Activated T-cell treated with anti-CD3 and anti-CD28 coated beads for 48 hours (primary cell): ENCODE measurements at places on chromosomes 11 and 22.

- no peak for DNase-seq
Measured at GRCh38 chr11:27196203-27196897, 155.7 kb downstream of the BBOX1 start.

- no peak for DNase-seq
Measured at GRCh38 chr22:19892925-19893324, 38.3 kb upstream of the GNB1L start.

GRCh38 chr11:107858217-107859070, at the start of gene SLC35F2:
Gene SLC35F2, minus strand, starts transcription at chr11:107858787. Its CDS starts 20 bp downstream, at chr11:107858767.
- DNase-seq: peak; percentile 74

DNA sequence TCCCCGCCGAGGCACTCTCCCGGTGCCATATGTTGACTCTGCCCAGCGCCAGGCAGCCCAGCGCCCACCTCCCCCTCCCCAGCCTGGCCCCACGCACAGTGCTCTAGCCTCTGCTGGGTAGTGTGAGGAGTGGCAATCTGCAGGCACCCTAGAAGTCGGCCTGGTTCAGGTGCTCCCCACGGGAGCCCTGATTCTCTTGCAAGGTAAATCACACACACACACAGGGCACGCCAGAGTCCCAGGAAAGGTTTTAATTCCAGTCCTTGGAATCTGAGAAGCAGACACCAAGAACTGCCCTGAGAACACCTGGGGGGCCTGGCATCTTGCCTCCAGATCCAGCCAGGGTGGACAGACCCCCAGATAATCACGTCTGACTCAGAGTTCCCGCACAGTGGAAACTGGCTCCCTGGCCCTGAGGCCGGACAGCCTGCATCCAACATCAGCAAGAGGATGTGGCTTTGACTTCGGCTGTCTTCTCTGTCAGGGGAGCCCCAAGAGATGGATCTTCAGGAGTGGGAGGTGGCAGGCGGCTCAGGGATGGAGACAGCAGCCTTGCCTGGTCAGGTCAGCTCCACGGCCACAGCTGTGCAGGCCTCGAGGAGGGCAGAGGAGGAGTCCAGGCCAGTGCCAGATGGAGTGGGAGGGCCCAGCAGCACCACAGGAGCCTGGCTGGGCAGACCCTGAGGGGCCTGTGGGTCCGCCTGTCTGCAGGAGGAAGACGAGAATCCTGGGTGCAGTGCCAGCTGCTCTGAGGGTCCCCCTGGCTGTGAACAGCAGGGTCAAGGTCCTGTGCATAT, 1.1 kb upstream of the RIN1 start:
- no peak for DNase-seq

GRCh38 chr22:33162196-33162595, 104.0 kb upstream of the SYN3 start:
- DNase-seq: no peak

- no peak for DNase-seq
Measured at GRCh38 chr22:42376711-42377554, 55.3 kb downstream of the NFAM1 start.

- no peak for DNase-seq
Measured at GRCh38 chr11:116232364-116232828, 540.4 kb downstream of the BUD13 start.

GRCh38 chr11:19573666-19574065, 139.0 kb upstream of the NAV2 start:
- DNase-seq: no peak

DNA sequence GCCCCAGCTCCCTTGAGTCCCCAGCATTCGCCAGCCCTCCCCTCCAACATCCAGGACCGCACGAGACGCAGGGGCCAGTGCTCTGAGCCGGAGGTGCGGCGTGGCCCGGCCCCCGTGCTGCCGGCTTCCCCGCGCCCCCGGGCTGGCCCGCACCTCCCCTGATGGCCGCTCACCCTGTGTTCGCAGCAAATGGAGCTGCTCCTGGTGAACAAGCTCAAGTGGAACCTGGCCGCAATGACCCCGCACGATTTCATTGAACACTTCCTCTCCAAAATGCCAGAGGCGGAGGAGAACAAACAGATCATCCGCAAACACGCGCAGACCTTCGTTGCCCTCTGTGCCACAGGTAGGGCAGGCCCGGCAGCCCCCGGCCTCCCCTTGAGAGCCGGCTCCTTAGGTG, 2.7 kb downstream of the CCND1 start:
- no peak for DNase-seq

- no peak for DNase-seq
Measured at GRCh38 chr11:87368858-87369480, 331.2 kb downstream of the TMEM135 start.

DNA sequence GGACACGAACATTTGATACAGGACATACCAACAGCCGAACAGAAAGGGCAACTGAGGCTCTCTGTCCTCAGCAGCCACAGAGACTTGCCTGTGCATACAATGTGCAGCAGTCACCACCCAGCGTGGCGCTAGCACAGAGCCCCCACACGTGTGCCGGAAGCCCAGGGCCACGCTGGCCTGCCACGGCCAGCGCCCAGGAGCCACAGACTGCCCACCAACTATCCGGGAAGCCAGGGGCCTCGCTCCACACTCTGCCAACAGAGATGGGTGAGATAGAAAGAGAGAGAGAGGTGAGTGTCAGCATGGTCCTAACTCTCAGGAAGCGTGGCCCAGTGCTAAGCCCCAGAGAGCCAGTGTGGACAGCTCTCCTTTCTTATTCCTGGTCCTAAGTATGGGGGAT, 11.7 kb downstream of the TMPRSS5 start:
- DNase-seq: no peak

DNA sequence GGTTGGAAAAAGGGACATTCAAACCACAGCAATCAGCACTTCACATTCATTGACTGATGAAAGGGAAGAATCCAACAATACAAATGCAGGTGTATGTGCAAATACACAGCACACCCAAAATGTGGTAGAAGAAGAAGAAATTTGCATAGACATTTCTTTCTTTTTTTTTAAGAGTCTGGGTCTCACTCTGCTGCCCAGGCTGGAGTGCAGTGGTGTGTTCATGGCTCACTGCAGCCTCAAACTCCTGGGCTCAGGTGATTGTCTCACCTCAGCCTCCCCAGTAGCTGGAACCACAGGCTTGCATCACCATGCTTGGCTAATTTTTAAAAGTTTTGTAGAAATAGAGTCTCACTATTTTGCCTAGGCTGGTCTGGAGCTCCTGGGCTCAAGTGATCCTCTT, 21.9 kb downstream of the CARS1 start:
- no peak for DNase-seq

DNA sequence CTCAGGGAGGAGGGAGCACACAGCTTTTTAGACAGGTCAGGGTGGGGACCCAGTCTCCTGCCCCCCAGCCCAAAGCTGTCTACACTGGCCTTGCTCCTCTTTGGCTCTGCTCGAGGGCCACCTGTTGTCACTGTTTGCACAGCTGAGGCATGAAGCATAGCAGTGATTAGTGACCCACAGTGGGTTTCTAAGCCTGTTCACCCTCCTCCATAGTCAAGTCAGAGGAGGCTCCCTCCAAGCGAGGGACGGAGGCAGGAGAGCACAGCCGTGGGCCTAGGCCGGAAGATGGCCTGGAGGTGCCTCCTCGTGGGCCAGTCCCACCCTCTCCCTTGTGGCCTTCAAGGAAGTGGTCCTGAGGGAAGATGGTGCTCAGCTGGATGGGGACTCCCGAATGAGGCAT, 241.1 kb downstream of the GRIK4 start:
- DNase-seq: no peak

- no peak for DNase-seq
Measured at GRCh38 chr22:39475902-39476301, 19.1 kb downstream of the MGAT3 start.

DNA sequence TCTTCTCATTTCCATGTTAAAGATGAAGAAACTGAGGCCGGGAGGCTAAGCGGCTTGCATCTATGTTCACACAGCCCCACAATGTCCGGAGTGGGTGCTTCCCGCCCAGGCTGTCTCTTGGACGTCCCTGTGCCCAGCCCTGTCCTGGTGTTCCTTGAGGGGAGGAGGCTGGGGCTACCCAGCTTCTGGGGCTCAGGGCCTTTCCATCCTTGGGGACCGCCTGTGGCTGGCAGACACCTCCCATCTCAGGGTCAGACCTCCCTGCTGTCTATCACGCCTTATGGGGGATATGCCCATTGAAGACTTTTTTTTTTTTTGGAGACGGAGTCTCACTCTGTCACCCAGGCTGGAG, 95.5 kb downstream of the WNT7B start:
- no peak for DNase-seq

GRCh38 chr22:46075764-46076531, 74.4 kb upstream of the PPARA start:
- no peak for DNase-seq

GRCh38 chr22:19058713-19059451, 63.3 kb downstream of the DGCR2 start:
- no peak for DNase-seq

- DNase-seq: no peak
Measured at GRCh38 chr11:103582351-103582909, 454.0 kb upstream of the DDI1 start.

GRCh38 chr22:26056455-26057200, 112.6 kb upstream of the SEZ6L start:
- no peak for DNase-seq

- no peak for DNase-seq
Measured at GRCh38 chr11:55607545-55607944, at the start of gene OR4C11. Gene OR4C11, minus strand, starts transcription at chr11:55607645. Its CDS starts 3,272 bp downstream, at chr11:55604373.

DNA sequence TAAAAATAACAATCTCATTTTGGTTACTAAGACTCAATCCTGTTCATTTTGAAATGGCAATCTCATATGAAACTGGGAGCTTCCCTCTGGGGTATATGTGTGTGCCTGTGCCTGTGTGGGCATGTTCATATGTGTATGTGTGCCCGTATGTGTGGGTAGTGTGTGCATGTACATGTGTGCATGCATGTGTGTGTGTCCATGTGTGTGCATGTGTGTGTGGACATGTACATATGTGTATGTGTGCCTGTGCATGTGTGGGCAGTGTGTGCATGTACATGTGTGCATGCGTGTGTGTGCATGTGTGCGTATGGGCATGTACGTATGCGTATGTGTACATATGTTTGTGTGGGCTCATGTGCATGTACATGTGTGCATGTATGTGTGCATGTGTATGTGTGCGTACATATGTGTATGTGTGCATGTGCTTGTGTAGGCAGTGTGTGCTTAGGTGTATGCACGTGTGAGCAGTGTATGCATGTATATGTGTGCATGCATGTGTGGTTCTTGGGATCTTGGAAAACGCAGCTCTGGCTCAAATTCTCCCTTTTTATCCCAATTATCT, 24.5 kb upstream of the CACNG2 start:
- no peak for DNase-seq
